HAP-1 (cell line): ENCODE measurements at places on chromosomes 16 and 17.

DNA sequence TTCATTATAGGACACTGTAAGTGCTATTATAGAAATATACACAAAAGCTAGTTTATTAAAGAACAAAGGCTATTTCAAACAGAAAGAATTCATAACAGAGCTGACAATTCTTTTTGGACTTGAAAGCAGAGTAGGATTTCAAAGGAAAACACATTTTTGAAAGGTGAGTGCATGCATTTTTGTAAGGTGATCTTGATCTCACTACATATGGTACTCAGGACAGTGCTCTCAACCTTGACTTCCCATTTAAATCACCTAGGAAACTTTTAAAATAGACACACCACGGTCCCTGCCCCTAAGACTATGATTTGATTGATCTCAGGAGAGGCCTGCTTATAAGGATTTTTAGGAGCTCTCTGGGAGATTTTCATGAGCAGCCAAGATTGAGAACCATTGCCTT, 1362.0 kb downstream of the CDH8 start:
- DNase-seq, result no peak

DNA sequence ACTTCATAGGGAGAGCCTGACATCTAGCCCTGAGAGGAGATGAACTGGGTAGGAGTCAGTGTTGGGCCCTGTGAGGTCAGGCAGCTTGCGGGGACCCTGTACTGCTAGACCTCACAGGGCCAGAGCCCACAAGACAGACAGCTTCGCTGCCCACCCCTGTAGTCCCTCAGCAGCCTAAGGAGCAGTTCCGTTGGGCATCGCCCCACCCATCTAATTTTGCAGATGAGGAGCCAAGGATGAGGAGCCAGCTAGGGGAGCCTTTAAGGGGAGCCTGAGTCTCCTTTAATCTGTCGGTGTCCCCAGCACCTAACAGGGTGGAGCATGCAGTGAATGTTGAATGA, 755 bp upstream of the TUFM start:
- no peak for DNase-seq

- peak; percentile 45 for DNase-seq
Measured at GRCh38 chr17:79830303-79830702, 8.9 kb downstream of the CBX4 start.

DNA sequence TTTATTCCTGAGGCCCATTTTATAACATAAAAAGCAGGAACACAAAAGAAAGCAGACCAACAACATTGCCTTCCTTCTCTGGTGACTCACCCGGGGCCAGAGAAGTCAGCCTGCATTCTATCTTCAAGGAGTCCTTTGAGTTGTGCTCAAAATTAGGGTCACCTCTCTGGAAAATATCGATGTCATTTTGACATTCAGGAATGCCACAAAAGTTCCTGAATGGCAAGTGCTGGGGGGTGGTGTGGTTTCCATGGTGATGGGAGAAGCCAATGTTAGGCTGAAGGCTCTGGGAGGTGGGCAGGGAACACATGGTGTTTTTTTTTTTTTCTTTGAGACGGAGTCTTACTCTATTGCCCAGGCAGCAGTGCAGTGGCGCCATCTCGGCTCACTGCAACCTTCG, 159.6 kb downstream of the HAPSTR1 start:
- DNase-seq, result no peak

GRCh38 chr17:67212714-67213417, 32.1 kb downstream of the HELZ start:
- no peak for DNase-seq

GRCh38 chr16:11675561-11676511, 7.6 kb downstream of the SNN start:
- no peak for DNase-seq

DNA sequence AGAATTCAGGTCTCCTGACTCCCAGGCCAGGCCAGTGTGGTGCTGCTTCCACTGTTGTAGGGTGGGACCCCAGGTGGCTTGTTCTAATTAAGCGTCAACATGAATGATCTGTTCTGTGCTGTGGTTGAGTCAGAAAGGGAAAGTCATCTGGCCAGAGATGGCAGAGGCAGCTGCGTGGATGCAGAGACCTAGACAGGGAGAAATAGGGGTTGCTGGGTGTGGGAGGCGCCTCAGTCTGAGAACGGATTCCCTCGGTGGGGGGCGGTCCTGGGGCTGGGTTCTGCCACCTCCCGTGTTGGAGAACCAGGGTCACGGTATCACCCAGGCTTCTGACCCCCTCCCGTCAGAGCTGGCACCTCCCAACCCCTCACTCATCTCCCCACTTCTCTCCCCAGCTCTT, 5.6 kb downstream of the FBRS start:
- DNase-seq, result no peak

DNA sequence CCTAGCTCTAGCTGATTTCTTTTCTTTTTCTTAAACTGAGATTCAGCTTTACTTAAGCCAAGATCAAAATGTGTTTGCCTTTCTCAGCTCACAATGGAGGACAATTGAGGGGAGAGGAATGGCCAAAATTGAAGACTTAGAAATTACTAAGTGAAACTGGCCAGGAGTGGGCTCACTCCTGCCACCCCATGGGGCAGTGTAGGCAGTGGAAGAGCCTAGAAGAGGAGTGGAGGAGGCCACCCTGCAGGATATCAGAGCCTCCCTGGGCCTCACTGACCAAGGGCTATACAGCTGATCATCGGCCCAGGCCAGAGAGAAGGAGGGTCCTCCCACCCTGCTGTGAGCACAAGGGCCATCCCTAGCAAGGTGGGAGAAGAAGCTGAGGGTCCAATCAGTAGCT, 119.8 kb downstream of the CCT6B start:
- DNase-seq, result no peak

DNA sequence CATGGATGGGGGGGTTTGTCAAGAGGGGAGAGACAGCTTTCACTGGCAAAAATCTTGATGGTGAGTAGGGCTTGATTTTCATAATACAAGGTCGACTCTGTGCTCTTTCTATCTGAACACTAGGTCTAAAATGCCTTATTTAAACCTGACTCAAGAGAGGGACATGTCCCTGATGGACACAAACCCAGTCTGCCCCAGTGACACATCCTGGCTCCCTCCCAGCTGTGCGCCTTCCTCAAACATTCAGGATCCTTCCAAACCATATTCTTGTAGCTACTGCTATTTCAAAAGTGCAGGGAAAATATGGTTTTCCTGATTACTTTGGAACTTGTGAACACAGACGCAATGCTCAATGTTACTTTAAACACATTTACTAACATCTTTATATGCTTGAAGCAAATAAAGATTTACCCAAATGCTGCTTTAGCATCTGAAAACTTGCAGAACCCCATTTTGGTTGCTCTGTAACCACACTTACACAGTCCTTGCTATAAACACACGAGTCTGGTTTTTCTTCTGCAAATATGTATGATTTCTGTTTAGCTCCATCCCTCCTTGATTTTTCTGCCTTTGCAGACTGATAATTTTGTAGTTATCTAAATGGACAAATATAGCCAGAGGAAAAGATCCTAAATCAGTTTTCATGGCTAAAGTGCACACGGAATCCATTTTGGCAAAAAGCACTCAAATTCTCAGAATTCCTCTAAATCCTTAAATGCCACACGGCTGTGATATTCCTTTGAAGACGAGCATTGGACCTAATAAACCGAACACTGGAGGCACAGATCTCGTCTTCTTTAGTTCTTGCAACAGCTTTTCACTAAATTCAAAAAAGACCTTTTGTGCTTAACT, 499.9 kb upstream of the ZFHX3 start:
- no peak for DNase-seq

DNA sequence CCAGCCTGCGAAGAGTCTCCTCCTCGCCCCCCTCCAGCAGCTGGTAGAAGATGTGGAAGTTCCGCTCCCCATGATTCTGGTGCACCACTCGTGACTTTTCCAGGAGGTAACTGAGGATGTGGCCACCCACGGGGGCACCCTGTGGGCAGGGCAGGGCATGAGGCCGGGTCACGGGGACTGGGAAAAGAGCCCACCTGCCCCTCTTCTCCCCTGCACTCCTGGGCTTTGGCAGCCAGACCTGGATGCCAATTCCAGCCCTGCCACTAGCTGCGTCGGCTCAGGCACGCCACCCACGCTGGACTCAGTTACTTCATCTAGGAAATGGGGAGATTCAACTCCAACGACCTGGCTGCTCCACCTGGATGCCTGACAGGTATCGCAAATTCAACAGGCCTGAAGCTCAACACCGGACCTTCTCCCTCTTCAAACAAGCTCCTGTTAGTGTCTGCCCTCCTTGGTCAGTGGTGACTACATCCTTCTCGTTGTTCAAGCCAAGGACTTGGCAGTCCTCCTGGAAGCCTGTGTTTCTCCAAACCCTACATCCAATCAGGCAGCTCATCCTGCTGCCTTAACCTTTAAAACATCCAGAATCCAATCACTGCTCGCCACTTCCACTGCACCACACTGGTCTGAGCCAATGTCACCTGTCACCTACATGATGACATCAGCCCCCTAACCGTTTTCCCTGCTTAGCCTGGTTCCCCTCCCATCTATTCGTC, 11.6 kb downstream of the MYO1C start:
- no peak for DNase-seq

DNA sequence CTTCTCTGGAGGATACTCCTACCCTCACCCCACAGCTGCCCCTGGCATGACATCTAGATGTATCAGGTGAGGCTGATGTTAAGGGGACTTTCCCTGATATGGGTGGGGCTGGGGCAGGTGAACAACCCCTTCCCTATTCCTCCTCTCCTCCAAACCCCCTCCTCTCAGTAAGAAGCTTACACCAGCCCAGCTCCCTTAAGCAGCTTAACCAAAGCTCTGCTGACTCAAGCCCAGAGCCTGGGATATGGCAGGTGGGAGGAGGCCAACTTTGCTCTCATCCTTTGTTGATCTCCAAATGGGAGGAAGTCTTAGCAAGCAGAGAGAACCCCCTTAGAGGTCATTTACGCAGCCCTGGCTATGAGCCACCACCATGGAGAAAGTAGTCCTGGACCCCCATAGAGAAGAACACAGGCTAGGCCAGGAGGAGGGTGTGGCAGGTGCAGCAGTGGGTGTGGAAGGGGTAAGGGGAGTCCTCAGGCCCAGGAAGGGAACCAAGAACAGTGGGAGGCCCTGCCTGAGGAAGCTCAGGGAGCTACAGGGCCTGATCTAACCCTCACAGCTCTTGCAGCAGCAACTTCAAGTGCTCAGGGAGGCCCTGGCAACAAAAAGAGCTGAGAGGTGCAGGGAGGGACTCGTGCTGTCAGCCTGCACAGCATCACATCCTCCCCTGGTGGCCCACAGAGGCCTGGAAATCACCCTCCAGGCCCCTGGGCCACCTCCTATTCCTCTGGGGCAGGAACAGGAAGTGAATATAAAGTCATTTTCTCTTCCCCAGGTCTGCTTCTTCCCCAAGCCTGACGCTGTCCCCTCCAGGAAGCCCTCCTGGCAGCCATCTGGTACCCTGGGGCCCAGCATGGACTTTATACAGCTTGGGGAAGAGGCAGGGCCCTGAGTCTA, 2.9 kb downstream of the UNC119 start:
- no peak for DNase-seq

DNA sequence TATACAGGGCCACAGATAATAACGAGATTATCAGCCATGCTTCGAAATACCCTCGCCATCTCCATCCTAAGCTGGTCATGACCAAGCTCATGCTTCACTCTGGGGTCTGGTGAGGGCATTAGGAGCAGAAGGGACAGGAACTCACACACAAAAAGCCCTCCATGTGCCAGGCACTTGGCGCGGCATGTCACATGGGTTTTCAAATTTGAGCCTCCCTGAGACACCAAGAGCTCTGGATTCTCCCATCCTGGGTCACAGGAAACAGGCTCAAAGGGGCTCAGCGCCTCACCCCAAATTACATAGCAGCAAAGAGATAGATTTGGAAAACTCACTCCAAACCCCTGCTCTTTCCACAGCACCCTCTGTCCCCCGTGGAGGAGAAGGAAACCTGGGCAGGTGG, 239.5 kb downstream of the GSG1L start:
- no peak for DNase-seq

DNA sequence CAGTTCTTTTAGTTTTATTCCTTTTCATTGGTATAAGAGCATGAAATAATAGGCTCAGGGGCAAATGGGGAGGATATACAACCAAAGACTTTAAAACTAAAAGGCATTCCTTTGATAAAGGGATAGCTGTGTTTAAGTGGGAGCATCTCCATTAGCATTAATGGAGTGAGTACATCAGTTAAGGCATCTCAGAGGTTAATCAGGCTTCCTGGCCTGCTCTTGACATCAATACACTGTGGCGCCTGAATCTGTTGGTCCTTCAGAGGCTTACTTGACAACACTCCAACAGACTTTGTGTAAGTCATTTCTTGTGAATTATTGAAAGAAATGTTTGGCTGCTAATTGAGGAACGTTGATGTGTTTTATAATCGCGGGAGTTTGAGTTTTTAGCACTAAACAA, 230.7 kb downstream of the BCAS3 start:
- DNase-seq, result no peak

DNA sequence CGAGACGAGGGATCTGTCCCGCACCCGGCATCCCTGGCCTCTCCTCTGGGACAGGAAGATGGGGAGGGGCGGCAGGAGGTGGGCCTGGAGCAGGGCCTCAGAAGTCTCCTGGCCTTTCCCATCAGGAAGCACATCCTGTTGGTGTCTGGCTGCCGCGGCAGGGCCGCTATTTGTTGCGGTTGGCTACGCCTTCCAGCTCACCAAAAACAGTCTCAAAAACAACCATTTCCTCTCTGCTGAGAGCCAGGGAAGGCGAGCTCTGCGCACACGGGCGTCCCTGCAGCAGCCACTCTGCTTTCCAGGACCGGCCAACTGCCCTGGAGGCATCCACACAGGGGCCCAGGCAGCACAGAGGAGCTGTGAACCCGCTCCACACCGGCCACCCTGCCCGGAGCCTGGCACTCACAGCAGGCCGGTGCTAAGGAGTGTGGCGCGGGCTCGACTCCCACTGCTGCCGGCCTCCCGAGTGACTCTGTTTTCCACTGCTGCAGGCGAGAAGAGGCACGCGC, at the start of gene TMEM204:
TMEM204 (plus strand) TSS at position 224 of the 509 bp plus-strand sequence. CDS start 610 bp downstream, outside the sequence.
- DNase-seq, result no peak

DNA sequence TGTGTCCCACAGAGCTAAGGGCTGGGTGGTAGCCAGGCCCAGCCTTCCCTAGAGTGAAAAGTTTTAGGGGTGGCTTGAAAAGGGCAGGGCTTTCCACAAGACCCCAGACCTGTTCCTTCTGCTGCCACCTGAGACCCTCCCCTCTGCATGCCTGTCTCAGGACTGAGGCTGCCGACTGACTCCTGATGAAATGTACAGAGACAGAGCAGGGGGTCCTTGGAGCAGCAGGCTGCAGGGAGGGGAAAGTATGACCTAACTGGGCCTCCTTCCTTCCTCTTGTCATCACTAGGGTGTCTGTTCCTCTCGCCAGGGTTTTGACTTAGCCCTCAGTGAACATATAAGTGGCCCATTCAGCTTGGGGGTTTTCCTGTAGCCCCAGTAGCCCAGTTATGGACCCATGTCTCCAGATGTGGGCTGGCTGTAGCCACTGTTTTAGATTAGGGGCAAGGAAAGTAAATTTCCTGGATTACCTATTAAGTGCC, 14.9 kb upstream of the NFATC3 start:
- DNase-seq, result no peak
